ENCODE measurements at places on chromosomes 1 and 21.

DNA sequence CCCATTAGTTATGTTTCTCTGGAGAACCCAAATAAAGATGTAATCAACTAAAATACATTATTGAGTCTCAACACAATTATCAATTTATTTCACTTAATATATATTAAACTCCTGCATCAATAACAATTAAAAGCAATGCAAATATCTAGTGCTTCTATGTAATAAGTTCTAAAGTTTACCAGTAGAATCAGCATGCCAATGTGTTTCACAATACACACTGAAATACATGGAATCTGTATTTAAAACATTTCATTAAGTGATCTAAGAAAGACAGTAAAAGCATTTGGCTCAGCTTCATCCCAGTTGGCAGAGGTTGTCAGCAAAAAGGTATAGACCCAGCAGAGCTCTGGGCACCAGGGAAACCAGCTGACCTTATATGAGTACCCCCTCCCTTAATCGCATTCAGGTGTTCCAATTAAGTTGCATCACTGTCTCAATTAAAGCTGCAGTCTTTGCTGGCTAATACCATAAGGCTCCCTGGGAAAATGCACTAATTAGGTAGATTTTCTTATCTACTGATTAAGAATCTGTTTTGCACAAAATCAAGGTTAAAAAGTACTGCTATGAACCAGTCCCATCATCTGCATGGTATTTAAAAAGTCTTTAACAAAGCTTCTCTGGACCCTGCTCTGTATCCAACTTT lies 63.1 kb downstream of the NIBAN1 start:
- DNase-seq = no peak

GRCh38 chr1:151510020-151510405 lies 1.2 kb upstream of the CGN start:
- DNase-seq = no peak

DNA sequence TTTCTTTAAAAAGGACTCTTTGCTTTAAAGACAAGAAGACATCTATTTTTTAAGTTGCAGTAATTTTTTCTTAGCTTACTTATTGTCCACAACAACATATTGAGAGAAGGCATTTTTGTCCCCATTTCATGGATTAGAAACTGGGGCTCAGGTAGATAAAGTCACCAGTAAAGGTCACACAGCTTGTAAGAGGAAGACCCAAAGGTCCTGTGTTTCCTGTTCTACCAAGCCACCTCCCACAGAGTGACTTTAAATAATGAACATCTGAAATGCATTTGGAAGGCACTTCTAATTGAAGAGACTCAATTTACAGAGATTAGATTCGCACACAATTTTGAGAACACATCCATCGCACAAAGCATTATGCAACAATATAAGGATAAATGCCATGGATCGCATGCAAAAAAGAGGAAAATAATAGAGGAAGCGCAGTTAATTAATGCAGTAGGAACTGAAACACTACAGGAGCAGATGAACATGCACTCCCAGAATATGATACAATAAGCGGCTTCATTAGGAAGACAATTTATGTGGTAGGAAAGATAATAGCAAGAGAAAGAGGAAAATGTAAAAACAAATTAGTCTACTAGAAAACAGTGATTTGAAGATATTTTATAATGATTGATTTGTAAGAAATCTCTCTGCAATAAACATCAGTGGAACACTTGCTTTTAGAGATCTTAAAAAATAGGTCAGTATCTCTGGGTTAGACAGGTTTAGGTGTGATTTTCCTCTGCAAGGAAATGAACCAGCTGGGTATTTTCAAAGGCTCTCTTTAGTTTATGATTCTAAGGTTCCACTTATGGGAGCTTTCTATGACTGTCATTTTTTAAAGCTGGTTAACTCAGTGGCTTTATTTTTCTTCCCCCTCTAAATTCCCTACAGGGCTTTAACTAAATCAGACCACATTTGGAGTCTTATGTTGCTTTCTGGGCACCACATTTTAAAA lies 27.1 kb upstream of the CD2 start:
- no peak for DNase-seq

DNA sequence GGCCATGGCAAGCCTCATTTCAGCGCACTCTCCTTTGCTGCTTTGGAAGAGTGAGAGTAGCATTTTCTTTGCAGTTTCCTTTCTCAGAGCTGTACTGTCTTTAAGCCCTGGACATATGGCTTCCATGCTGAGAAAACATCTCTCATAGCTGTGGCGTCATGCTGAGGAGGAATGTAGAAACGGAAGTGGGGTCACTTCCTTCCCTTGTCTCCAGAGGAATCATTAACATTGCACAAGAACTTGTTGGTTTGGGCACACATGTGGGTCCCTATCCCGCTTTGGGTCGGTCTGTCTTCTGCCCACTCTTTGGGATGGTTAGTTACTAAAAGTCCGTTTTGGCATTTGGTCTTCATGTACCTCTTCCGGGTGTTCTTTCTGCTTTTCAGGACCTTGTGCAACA lies 5.6 kb downstream of the MFN2 start:
- DNase-seq = no peak

- no peak for DNase-seq
Measured at GRCh38 chr1:203162403-203162802, 13.2 kb downstream of the MYBPH start.

- DNase-seq = no peak
Measured at GRCh38 chr1:151176514-151177045, 799 bp upstream of the TMOD4 start.

DNA sequence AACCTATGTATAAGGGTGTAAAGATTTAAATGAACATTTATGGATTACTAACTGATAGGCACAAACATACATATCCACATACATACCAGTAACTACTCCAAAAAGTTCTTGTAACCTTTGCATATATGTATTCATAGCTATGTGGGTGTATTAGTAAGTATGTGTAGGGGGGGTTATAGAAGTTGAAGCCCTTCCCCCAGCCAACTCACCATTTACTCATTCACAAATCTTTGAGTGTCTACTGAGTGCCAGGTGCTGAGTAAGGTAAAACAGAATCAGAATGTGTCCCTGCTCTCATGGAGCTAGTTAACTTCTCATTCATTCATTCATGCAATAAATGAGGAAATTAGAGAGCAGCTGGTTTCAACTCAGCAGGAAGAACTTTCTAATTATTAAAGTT lies 1.3 kb downstream of the C1orf146 start:
- no peak for DNase-seq

Measured in caudate nucleus (tissue), 63 donors.